CD4-positive, alpha-beta T cell treated with Interleukin-10 for 1 hour (primary cell): ENCODE measurements at places on chromosomes 11 and 22.

GRCh38 chr22:30471616-30472318 is at the start of gene SEC14L3:
SEC14L3 (minus strand) TSS chr22:30472017; CDS start chr22:30471958, 59 bp downstream.
- no peak for DNase-seq

DNA sequence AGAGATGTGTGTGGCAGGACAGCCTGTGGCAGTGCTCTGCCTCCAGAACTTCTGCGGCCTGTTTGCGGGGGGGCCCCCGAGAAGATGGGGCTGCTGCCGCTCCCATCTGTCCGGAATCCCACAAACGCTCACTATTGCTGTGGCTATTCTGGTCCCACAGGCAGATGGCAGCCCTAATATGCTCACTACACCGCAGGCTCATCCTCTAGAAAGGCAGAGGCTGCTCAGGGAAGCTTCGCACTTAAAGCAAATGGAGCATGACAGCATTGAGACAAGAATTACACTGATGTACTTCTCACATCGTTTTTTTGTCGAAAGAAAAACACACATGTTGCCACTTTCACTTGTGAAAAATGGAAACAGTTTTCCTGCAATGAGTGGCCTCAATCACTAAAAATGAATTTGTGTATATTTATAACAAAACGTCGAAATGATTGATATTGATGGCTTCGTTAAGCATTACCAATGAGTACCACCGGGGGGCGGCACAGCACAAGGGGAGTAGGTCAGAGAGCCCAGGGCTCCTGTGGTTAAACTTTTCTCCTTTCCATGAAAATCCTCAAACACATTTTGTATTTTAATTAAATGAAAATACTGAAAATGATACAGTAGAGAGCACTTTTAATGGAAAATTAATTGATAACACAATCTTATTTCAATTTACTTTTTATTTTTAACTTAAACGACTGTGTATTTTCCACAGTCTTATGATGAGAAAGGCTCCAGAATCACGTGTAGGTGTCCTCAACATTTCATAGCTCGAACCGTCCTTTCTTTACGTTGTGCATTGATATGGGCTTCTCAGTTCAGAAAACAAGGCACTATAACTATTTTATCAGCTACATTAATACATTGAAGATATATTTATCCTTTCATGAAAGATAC is 69.1 kb downstream of the CTTN start:
- peak; percentile 5 for DNase-seq

DNA sequence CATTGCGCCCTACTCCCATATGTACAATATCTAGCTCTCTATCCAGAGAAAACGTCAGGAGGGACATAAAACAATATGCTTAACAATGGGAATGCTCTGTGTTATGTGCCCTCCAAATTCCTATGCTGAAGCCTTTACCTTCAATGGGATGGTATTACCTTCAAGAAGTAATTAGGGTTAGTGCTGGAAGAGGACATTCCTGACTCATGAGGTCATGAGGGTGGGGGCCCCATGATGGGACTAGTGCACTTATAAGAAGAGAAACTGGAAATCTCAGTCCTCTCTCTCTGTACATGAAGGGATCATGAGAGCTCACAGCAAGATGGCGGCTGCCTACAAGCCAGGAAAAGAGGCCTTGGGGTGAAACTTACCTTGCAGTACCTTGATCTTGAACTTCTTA is 20.3 kb downstream of the MMP20 start:
- DNase-seq = no peak

GRCh38 chr11:117565709-117566108 is 231.3 kb downstream of the DSCAML1 start:
- DNase-seq = no peak

DNA sequence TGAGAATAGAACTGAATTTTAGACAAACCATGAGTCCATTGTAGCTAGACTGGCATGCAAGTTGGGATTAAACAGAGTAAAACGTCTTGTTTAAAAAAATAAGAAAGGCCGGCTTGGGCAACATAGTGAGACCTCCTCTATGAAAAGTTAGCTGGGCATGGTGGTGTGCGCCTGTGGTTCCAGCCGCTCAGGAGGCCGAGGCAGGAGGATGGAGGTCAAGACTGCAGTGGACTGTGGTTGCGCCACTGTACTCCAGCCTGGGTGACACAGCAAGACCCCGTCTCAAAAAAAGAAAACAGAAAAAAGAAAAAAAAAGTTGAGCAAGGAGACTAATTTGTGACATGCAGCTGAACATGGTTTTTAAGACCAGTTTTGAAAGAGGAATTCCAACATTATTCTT is 23.5 kb downstream of the CDPF1 start:
- DNase-seq = no peak

DNA sequence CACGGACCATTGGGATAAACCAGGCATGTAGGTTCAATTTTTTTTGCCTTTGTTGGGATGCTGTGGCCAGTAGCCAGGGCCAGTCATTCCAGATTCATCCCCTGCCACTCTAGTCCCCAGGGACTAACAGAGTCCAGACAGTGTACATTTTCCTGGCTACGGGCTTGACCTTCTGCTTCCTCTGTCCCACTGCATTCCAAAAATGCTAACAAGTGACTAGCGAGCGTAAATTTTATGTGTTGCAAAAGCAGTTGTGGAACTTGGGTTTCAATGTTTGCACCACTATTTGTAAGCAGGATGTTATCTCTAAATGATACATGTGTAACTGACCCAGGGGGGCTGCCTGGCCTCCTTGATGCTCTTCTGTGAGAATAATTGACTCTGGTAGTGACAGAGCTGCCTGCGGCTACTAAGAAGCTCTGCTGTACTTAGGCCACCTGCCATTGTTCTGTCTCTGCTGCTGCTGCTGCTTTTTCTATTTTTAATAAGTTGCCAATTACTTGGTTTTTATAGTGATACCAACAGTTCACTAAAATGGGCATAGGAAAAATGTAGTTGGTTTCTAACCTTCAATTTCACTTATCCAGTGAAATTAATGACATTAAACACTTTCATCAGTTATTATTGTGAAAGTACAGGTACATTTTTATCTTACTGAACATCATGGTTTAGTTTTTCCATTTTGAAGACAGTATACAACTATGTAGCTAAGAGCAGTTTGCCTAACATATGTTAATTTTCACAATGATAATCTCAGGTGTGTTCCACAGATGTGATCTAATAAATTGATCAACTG is 26.8 kb downstream of the TNRC6B start:
- DNase-seq = no peak

- no peak for DNase-seq
Observed at GRCh38 chr11:65381716-65382032, 772 bp downstream of the SLC25A45 start.

- DNase-seq = no peak
Observed at GRCh38 chr11:10573556-10573955, 5.1 kb upstream of the LYVE1 start.

- DNase-seq = no peak
Observed at GRCh38 chr11:40280159-40281051, 1179.0 kb downstream of the LRRC4C start.

- DNase-seq = no peak
Observed at GRCh38 chr22:43293655-43294392, 49.3 kb downstream of the SCUBE1 start.

- peak; percentile 45 for DNase-seq
Observed at GRCh38 chr11:63518548-63518947, 12.7 kb downstream of the LGALS12 start.
